Cardiac septum (tissue), 1 donor: ENCODE measurements at places on chromosomes 6 and 20.

DNA sequence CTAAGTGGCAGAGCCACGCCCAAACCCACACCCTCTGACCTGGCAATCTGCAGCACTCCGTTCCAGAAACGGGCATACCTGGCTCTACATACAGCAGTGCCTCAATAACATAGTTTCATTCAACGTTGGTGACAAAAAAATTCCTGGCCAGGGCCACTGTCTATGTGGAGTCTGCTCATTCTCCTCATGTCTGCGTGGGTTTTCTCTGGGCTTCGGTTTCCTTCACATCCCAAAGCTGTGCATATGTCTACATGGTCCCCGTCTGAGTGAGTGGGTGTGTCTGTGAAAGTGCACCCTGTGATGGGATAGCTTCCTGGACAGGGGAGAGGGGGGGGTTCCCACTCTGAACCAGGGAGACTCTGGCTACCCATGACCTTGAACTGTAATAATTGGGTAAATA lies 2.1 kb downstream of the KIAA0319 start:
- no peak for DNase-seq

- no peak for DNase-seq
These were observed 26.7 kb downstream of the MAN1A1 start for GRCh38 chr6:119322715-119323350.

DNA sequence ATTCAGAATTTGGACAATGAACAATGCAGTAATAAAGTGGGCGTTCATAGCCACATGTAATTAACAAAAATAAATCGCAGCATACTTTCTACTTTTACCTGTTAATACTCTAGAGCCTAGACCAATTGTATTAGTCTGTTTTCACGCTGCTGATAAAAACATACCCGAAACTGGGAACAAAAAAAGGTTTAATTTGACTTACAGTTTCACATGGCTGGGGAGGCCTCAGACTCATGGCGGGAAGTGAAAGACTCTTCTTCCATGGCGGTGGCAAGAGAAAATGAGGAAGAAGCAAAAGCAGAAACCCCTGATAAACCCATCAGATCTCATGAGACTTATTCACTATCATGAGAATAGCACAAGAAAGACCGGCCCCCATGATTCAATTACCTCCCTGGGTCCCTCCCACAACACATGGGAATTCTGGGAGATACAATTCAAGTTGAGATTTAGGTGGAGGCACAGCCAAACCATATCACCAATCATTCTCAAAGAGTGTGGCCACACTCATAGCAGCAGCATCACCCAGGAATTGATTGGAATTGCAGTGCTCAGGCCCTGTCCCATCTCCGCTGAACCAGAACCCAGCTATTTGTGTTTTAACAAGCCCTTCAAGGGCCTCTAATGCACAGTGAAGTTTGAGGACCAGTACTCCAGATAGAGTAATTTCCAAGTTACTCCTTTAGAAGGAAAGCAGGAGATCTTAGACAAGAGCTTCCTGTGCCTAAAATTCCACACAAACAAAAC lies 650.0 kb downstream of the KIF16B start:
- no peak for DNase-seq

- DNase-seq, result no peak
These were observed 893.9 kb upstream of the MANEA start for GRCh38 chr6:94683409-94683808.

- no peak for DNase-seq
These were observed 113.7 kb upstream of the JARID2 start for GRCh38 chr6:15132167-15132566.
